NCI-H187 (cell line): ENCODE measurements at places on chromosomes 7 and 10.

DNA sequence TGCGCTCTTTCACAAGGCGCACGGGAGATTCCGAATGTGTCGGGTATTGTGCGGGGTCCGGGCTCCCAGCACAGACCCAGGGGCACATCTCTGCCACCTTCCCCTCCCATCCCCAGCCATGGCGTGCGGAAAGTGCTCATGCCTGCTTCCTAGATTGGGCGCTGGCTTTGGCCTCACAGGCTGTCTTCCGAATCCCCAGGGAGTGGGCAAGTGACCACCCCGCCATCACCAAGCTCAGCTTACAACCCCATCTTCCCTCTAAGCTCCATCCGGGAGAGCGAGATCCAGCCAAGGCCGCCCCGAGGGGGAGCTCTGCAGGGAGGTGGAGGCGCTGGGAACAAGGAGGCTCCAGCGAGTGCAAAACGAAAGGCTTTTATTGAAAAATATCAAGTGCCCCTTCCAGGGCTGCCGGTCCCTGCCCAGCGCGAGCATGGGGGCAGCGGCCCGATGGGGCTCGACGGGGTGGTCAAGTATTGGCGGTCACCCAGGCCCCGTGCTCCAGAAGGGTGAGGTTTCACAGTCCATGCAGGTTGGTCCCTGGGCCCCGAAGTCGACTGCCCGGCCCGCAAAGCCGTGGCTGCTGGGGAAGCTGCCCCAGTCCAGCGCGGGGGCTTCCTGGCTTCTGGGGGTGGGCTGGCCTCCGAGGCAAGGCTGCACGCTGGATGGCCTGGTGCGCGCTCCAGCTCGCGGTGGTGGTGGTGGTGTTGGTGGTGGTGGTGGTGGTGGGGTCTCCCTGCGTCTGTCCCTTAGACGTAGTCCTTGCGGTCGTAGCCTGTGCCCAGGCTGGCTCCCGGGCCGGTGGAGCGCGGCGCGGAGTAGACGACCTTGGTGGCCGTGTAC lies 1.2 kb downstream of the CLDN3 start:
- DNase-seq: peak; percentile 26

DNA sequence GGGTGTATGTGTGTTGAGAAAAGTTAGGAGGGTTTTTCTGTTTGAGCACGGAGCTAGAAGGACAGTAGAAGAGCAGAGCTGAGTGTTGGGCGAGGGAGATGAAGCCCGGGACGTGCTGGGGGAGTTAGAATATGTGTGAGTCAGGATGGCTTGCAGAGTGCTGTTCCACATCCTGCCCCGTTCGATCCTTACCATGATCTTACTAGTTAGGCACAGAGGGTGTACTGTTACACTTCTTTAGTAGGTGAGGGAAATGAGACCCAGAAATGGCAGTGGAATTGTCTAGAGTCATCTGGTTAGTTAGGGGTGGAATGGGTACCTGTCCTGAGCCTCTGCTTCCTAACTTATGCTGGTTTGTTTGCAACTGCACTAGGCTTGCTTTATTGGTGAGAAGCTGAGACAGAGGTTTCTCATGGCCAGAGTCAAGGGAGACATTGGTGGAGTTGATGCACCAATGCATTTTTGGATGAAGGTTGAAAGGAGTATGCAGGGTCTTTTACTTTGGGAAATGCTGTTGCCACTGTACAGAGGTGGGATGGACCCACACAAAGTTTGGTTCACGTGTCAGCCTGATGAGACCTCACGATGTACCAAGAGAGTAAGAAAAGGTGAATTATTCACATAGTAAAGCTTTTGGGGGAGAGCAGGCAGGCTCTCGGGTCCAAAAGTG lies 42.4 kb downstream of the CCNY start:
- no peak for DNase-seq

- DNase-seq: no peak
Observed at GRCh38 chr7:137572056-137572784, 228.7 kb upstream of the PTN start.

DNA sequence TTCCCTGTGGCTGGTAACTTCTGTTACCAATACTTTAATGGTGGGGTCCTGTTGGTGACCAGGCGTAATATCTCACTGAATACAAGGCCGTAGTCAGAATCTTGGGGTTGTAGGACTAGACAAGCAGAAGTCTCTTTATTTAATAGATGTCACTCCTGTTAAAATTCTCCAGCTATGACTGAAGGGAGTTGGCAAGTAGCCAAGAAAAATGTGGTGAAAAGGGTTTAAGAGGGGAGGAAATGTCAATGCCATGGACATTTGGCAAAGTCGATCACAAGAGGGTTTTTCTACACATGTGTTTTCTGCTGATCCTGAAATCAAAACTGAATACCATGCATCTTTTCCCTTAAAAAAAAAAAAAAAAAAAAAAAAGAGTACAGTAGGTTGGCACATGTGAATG lies 533.5 kb downstream of the AUTS2 start:
- DNase-seq: no peak

GRCh38 chr7:89001306-89001705 lies 205.8 kb upstream of the TEX47 start:
- no peak for DNase-seq

DNA sequence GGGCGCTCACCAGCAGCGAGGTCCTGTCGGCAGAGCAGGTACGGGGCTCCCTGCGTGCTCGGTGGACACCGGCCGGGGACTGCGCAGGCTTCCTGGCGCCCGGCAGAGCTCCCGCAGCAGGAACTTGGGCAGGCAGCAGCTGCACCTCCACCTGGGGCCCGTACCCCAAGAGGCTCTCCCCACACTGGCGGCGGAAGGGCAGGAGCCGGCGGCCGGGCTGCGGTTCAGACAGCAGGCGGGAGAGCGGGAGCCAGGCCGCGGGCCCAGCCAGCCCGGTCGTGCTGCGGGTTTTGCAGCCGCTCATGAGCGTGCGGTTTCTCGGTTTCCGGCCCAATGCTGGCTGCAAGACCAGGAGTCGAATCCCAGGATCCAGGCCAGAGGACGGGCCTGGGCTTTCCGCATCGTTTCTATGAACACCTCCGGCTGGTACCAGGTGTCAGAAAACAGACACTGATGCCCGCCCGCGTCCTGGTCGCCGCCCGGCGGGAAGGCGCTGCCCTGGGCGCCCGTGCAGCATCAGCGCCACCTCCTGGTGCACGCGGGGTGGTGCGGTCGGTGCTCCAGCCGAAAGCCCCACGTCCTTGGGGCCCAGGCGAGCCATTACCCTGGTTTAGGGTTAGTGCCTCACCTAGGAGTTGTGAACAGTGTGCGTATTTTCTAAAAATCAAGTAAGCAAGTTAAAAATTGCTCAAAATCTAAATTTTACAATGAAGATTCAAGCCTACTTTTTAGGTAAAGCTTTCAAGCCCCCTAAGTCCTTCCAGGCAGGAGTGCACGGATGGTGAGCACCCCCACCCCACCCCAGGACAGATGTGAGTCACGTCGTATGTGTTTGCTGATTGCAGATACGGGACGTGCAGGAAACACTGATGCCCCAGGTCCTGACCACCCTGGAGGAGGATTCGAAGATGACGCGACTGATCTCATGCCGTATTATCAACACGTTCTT lies 47.4 kb upstream of the PRKAR1B start:
- DNase-seq: no peak

GRCh38 chr7:146768957-146769356 lies 652.4 kb downstream of the CNTNAP2 start:
- no peak for DNase-seq
